ENCODE measurements at places on chromosomes 16 and 17. TPM values are rescaled to one million over a fixed set of nuclear protein-coding genes. Genes with fewer than 3 reads are reported as not detected.

DNA sequence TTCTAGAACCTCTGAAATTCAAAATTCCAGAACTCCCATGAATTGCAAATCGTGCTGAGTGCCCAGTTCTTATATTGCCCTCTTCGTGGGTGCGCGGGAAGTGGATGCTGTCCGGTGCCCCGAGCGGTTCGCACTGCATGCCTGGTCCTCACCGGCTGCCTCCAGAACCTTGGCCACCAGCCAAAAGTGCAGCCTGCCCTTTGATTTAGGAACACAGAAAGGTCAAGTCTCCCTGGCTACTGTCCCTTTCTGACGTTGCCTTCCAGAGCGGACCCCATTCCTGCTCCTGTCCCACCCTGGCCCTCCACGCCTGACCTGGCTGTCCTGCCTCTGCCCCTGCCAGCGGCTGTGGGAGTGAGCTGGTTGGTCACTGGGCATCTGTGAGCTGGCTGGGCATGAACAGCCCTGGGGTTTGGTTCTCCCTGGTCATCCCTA, 9.7 kb downstream of the NEUROD2 start:
- peaks cover 85% of the 10 kb centered on the region for H3K27me3 ChIP-seq
- no peaks in the 10 kb centered on the region for H3K4me1 ChIP-seq
- H3K4me3 ChIP-seq: no peak overlapping the region
- DNase-seq: no peak
- H3K27ac ChIP-seq: no peak overlapping the region

GRCh38 chr17:18968345-18968744, 16.4 kb downstream of the SLC5A10 start:
- H3K36me3 ChIP-seq: no peaks in the 10 kb centered on the region
- no peak overlapping the region for H3K27ac ChIP-seq
- H3K27me3 ChIP-seq: no peaks in the 10 kb centered on the region
- no peaks in the 10 kb centered on the region for H3K4me1 ChIP-seq
- DNase-seq: no peak

- DNase-seq: no peak
- H3K36me3 ChIP-seq: no peaks in the 10 kb centered on the region
- H3K27me3 ChIP-seq: no peaks in the 10 kb centered on the region
- H3K4me3 ChIP-seq: peak overlapping the region; percentile 97
Measured at GRCh38 chr17:29929006-29929532, 959 bp downstream of the SSH2 start.

Gene HOXB8
- 0.68 TPM for total RNA-seq

- H3K27me3 ChIP-seq: no peaks in the 10 kb centered on the region
- peak overlapping the region; percentile 63 for H3K27ac ChIP-seq
- no peak for DNase-seq
- H3K4me1 ChIP-seq: peaks cover 65% of the 10 kb centered on the region
- H3K4me3 ChIP-seq: peak overlapping the region; percentile 45
- no peaks in the 10 kb centered on the region for H3K36me3 ChIP-seq
Measured at GRCh38 chr17:968812-969730, 10.5 kb downstream of the NXN start.

DNA sequence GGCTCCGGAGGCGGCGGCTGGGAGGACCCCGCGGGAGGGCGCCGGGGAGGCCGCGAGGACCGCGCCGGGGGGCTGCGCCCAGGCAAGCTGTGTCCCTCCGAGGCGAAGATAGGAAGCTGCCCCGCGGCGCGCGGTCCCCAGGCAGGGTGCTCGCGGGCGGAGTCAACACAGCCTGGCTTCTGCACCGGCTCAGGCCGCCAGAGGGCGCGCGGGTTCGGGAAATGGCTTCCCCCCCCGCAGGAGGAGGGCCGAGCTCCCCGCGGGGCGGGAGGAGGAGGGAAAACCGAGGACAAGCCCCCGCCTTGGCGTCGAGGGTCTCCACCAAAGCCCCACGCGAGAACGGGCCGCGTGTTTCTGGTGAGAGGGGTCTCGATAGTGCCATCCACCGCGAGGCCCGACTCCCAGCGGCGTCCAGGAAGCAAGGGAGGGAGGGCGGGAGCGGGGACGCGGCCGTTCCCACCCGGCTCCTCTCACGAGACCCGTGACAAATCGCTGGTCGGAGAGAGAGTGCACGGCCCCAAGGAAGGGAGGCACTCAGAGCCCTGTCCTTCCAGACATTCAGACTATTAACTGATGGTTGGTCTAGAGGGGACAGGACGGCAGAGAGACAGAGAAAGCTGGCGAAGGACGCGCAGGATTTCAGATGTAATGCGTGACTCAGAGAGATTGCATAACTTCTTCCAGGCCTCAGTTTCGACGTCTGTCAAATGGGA, 64.4 kb upstream of the DNAJA2 start:
- H3K36me3 ChIP-seq: no peaks in the 10 kb centered on the region
- peak; percentile 91 for DNase-seq
- peaks cover 4% of the 10 kb centered on the region for H3K4me1 ChIP-seq

DNA sequence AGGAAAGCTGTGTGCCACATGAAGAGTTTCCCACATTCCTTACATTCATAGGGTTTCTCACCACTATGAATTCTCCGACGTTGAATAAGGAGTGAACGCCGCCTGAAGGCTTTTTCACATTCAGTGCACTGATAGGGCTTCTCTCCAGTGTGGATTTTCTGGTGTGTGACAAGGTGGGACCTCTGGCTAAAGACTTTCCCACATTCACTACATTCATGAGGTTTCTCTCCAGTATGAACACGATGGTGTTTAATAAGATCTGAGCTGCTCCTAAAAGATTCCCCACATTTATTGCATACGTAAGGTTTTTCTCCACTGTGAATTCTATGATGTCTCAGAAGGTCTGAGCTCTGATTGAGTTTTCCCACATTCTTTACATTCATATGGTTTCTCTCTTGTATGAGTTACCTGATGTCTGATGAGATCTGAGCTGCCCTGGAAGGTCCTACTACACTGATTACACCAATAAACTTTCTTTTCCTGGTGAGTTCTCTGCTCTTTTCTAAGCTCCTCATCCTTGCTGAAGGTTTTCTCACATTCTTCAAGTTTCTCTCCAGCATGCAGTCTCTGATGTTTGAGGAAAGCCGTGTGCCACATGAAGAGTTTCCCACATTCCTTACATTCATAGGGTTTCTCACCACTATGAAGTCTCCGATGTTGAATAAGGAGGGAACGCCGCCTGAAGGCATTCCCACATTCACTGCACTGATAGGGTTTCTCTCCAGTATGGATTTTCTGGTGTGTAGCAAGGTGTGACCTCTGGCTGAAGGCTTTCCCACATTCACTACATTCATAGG, 10.0 kb downstream of the ZNF594 start:
- no peaks in the 10 kb centered on the region for H3K27me3 ChIP-seq
- H3K4me3 ChIP-seq: no peak overlapping the region
- no peaks in the 10 kb centered on the region for H3K4me1 ChIP-seq
- DNase-seq: no peak
- H3K27ac ChIP-seq: no peak overlapping the region
- H3K36me3 ChIP-seq: peaks cover 32% of the 10 kb centered on the region

- no peak for DNase-seq
- H3K27me3 ChIP-seq: no peaks in the 10 kb centered on the region
- no peaks in the 10 kb centered on the region for H3K4me1 ChIP-seq
- H3K27ac ChIP-seq: no peak overlapping the region
- no peak overlapping the region for H3K4me3 ChIP-seq
Measured at GRCh38 chr16:58418601-58419000, 26.3 kb downstream of the GINS3 start.

Gene ABCC6
- 0.66 TPM for total RNA-seq

Gene NEUROD2
- total RNA-seq: not detected

DNA sequence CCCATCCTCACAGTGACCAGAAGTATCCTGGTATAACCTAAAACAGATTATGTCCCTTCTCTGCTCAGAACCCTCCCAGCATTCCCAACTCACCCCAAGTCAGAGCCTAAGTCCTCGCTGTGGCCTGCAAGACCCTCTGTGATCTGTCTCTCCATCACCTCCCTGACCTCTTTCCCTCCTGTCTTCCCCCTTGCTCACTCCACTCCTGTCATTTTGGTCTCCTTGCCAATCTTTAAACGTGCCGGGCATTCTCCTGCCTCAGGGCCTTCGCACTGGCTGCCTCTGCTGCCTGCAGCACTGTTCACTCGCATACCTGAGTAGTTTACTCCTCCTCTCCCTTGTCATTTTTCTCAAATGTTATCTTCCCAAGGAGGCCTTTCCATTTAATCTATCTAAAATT, 97.7 kb downstream of the GSG1L start:
- H3K27me3 ChIP-seq: no peaks in the 10 kb centered on the region
- H3K27ac ChIP-seq: no peak overlapping the region

Gene TSNAXIP1
- total RNA-seq: 2.9 TPM

DNA sequence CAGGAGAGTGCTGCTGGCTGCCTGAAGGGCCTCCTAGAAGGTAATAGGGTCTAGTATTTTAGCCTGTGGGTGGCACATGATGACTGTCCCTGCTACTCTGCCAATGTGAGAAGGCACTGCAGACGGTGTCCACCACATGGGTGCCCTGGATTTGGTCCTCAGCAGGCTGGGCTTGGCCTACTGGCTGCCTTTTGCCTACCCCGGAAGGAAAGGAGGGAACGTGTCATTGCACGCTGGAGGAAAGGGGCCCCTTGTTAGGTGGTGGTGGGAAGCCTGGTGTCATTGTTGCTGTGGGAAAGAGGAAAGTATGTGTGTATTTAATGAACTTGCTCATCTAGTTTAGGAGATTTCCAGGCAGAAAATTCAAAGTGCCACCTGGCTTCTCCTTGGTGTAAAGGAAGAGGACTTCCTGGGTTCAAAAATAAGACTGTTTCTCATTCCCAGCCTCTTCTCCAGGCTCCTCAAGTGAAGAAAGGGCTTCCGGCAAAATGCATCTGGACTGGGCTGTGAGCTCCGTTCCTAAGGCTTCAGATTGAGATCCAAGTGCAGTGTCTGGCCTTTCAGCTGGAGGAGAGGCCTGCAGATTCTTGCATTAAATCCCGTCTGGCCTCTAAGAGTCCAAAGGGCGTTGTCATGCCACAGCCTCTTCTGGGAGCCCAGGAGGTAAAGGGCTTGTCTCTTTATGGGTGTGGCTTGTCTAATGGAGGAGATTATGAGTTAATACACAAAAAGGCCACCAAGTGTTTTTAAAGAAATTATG, 55.1 kb downstream of the RPTOR start:
- DNase-seq: no peak
- no peak overlapping the region for H3K27ac ChIP-seq
- no peaks in the 10 kb centered on the region for H3K27me3 ChIP-seq
- no peak overlapping the region for H3K4me3 ChIP-seq

DNA sequence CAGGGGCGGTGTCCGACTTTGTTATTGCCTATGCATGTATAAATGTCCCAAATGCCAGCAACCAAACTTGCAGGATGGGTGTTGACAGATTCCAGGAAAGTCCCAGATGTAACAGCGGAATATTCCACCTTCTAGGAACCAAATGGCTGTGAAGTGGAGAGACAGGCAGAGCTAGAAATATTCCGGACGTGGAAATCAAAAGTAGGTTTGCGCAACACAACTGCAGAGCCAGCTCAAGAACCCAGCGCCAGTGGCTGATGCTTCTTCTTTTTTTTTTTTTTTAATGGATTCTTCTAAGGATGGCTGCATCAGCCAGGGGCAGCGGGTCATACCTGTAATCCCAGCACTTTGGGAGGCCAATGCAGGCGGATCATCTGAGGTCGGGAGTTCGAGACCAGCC, 601.7 kb downstream of the MAF start:
- DNase-seq: no peak
- no peak overlapping the region for H3K27ac ChIP-seq
- no peaks in the 10 kb centered on the region for H3K4me1 ChIP-seq
- H3K4me3 ChIP-seq: no peak overlapping the region

Gene CDRT15L2
- total RNA-seq: not detected

- DNase-seq: no peak
- no peaks in the 10 kb centered on the region for H3K27me3 ChIP-seq
- H3K4me1 ChIP-seq: peaks cover 23% of the 10 kb centered on the region
- H3K4me3 ChIP-seq: no peak overlapping the region
- H3K27ac ChIP-seq: no peak overlapping the region
- no peaks in the 10 kb centered on the region for H3K36me3 ChIP-seq
Measured at GRCh38 chr17:50959341-50959740, 93.2 kb upstream of the TOB1 start.

- no peaks in the 10 kb centered on the region for H3K27me3 ChIP-seq
- no peak overlapping the region for H3K4me3 ChIP-seq
- H3K27ac ChIP-seq: no peak overlapping the region
- H3K4me1 ChIP-seq: peaks cover 26% of the 10 kb centered on the region
- H3K36me3 ChIP-seq: no peaks in the 10 kb centered on the region
Measured at GRCh38 chr16:86410081-86410480, 100.2 kb upstream of the FOXF1 start.

Gene NRN1L
- not detected for total RNA-seq

DNA sequence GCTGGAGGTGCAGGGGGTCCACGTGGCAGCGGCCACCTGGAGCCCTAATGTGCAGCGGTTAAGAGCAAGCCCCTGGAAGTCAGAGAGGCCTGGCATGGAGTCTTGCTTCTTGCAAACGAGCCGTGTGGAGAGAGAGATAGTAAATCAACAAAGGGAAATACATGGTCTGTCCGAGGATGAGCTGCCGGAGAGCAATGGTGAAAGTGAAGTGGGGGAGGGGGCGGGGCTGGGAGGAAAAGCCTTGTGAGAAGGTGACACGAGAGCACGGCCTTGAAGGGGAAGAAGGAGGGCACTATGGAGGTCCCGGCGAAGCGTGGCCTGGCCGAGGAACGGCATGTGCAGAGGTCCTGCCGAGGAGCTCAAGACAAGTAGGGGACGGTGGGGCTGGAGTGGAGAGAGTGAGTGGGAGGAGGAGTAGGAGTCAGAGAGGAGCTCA, 6.0 kb upstream of the SERPINF1 start:
- no peak overlapping the region for H3K27ac ChIP-seq
- no peaks in the 10 kb centered on the region for H3K36me3 ChIP-seq
- no peaks in the 10 kb centered on the region for H3K27me3 ChIP-seq
- H3K4me1 ChIP-seq: no peaks in the 10 kb centered on the region
- no peak overlapping the region for H3K4me3 ChIP-seq

GRCh38 chr17:55301521-55302406, 37.0 kb downstream of the HLF start:
- DNase-seq: no peak
- peak overlapping the region; percentile 21 for H3K27ac ChIP-seq
- no peak overlapping the region for H3K4me3 ChIP-seq

GRCh38 chr17:4998027-4998731, 429 bp downstream of the KIF1C start:
- peaks cover 21% of the 10 kb centered on the region for H3K36me3 ChIP-seq
- DNase-seq: peak; percentile 83
- no peaks in the 10 kb centered on the region for H3K27me3 ChIP-seq
- H3K27ac ChIP-seq: peak overlapping the region; percentile 96
- H3K4me1 ChIP-seq: peaks cover 32% of the 10 kb centered on the region

DNA sequence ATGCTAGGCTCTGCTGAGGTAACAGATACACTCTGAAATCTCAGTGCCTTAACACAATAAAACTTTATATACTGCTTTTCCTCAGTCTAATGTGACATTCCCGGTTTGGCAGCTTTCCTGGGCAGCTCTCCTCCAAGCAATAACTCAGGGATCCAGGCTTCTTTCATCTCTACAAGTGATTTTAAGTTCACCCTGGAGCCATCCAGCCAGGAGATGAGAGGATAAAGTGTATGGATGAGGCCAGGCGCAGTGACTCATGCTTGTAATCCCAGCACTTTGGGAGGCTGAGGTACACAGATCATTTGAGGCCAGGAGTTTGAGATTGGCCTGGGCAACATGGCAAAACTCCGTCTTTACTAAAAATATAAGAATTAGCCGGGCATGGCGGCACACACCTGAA, 147.2 kb downstream of the UTP18 start:
- no peaks in the 10 kb centered on the region for H3K27me3 ChIP-seq
- no peak for DNase-seq
- no peak overlapping the region for H3K27ac ChIP-seq
- H3K4me3 ChIP-seq: no peak overlapping the region

All from sigmoid colon (tissue), 7 donors.